Cardiac fibroblast (primary cell): ENCODE measurements at places on chromosomes 1 and 21.

- DNase-seq, result no peak
Measured at GRCh38 chr1:15124362-15125100, 29.0 kb upstream of the TMEM51 start.

DNA sequence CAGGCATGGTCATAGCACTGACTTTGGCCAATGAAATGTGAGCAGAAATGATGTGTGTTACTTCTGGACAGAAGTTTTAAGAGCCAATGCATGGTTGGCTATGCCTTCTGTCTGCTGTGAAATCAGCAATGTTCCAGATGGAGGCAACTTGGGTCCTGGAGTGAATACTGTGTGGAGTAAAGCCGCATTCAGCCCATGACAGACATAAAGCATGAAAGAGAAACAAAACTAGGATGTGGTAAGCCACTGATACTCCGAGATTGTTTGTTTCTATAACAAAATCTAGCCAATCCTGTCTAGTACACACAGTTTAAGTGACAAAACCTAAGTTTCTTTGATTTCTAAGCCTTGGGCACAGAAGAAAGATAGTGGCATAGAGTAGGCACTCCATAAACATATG lies 47.1 kb upstream of the ARHGAP29 start:
- DNase-seq, result no peak

DNA sequence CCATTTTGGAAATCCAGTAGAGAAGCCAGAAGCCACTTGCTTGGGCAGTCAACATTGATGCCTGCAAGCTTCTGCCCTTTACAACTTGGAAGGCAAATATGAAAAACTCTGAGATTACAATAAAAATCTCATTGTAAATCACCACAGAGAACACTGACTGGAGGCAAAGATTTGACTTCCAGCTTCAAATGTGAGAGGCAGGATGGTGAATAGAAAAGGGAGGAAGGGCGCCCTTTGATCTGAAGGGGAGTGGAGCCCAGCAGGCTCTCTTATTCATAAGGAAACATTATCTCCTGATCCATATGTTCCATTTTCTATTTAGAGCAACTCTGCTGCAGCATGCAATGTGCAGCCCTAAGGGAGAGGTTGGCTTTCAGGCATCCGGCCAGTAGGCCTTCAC lies 348.3 kb downstream of the AJAP1 start:
- DNase-seq, result no peak

DNA sequence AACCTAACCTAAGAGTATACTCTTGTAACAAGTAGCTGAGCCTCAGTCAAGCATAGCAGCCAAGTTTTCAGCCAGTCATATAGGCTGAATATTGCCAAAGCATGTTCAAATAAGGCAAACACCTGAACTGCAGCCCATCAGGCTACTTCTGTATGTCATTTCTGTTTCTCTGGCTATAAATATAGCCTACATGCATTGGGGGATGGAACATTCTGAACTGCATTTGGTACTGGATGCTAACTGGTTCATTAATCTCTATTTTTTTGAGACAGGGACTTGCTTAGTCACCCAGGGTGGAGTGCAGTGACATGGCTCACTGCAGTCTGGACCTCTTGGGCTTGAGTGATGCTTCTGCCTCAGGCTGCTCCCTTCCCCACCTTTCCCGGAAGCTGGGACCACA lies 37.3 kb downstream of the MAST2 start:
- DNase-seq, result peak; percentile 36

DNA sequence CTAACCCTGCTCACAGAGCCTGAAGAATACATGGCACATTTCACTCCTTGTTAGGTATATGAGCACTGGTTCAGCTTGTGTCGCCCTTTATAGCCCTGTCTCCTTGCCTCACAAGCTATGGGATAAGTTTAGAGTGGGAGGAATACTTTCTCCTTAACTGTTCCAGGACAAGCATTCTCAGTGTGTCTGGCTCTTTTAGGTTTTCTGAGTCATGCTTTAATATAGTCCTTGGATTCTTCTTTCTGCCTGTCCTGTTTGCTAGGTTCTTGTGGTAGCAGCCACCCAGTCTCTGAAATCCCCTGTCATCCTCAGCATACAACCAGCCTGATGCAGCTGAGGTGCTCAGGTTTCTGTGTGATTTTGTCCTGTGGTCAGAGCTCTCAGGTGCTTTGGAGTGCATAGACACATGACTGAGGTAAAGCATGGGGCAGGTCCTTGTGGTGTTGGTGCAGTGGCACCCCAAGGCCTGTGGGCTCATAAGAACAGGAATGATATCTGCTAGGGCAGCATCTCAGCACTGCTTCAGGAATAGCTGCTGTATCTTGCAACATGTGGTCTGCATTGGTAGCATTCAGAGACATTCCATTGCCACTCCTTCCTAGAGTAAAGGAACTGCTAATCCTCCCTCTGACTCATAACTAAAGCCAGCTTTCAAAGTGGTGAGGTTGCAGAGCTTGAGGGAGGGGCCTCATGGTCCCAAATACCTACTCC lies 14.2 kb upstream of the CASQ2 start:
- DNase-seq, result peak; percentile 58

DNA sequence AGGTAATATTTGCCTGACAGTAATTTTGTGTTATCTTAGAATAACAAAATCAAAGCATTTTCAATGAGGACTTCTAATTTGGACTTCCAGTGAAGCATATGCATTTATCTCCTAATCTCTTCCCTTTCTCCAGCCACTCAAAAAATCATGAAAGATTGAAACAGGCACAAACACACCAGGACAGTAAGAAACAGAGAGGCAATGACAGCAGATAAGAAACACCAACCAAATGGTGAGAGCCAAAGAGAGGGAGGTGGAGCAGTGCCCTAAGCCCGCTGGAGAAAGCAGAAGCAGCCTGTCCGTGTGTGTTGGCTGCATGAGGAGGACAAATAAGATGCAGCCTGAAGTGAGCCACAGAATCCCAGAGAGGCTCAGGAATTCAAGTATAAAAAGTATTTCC lies 39.0 kb downstream of the SLC44A3 start:
- DNase-seq, result no peak

- no peak for DNase-seq
Measured at GRCh38 chr1:9079988-9080704, 10.7 kb upstream of the SLC2A5 start.

DNA sequence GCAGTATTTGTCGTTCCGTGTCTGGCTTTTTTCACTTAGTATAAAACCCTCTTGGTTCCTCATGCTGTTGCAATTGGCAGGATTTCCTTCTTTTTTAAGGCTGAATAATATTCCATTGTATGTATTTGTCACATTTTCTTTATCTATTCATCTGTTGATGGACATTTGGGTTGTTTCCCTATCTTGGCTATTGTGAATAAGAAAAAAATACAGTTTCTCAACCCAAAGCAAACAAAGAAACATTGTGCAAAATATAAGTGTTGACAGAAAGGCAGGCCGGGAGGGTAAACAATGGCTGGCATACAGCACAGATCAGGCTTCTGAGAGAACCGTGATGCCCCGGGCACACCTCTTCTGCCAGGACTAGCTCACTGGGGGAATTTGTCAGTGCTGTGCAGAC lies 26.9 kb downstream of the NENF start:
- no peak for DNase-seq

GRCh38 chr1:213375002-213375401 lies 324.0 kb downstream of the RPS6KC1 start:
- DNase-seq, result no peak

GRCh38 chr21:14862794-14863720 lies 201.7 kb downstream of the NRIP1 start:
- peak; percentile 60 for DNase-seq

GRCh38 chr1:78620666-78621065 lies 418 bp downstream of the IFI44L start:
- no peak for DNase-seq

GRCh38 chr1:173355281-173356031 lies 121.7 kb upstream of the PRDX6 start:
- no peak for DNase-seq

- DNase-seq, result no peak
Measured at GRCh38 chr1:194544012-194544411, 1357.6 kb upstream of the B3GALT2 start.

- peak; percentile 49 for DNase-seq
Measured at GRCh38 chr1:27489501-27489972, 430 bp downstream of the WASF2 start.

- no peak for DNase-seq
Measured at GRCh38 chr1:216765346-216766300, 42.4 kb upstream of the ESRRG start.

GRCh38 chr1:210779269-210779668 lies 354.7 kb downstream of the KCNH1 start:
- no peak for DNase-seq

DNA sequence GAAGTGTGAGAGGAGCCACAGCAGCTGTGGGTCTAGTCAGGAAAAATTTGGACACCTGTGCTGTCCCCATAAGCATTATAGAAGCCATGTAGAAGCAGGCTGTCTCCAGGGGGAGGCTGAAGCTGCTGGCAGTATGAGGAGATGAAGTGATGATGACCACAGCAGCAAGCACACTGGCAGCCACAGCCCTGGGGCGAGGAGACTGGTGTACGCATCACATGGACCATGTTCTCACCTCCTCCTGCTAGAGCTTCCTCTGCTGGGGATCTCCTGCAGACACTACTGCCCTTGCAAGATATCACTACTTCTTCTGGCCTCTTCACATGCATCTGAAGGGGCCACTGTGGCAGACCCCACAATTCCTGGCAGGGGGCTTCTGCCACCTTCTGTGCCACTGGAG lies 33.8 kb upstream of the CREG1 start:
- DNase-seq, result no peak

DNA sequence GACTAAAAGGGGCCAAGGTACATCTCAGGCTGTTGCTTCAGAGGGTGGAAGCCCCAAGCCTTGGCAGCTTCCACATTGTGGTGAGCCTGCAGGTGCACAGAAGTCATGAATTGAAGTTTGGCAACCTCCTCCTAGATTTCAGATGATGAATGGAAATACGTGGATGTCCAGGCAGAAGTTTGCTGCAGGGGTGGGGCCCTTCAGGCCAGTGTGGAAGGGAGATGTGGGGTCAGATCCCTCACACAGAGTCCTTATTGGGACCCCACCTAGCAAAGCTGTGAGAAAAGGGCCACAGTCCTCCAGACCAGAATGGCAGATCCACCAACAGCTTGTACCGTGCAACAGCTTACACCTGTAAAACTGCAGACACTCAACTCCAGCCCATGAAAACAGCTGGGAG lies 67.4 kb upstream of the PTGS2 start:
- DNase-seq, result no peak

GRCh38 chr1:244164511-244164890 lies 113.4 kb downstream of the ZBTB18 start:
- no peak for DNase-seq

GRCh38 chr1:86596741-86597290 lies 49.9 kb downstream of the CLCA4 start:
- DNase-seq, result no peak

GRCh38 chr1:98030976-98031375 lies 110.1 kb upstream of the DPYD start:
- DNase-seq, result no peak

DNA sequence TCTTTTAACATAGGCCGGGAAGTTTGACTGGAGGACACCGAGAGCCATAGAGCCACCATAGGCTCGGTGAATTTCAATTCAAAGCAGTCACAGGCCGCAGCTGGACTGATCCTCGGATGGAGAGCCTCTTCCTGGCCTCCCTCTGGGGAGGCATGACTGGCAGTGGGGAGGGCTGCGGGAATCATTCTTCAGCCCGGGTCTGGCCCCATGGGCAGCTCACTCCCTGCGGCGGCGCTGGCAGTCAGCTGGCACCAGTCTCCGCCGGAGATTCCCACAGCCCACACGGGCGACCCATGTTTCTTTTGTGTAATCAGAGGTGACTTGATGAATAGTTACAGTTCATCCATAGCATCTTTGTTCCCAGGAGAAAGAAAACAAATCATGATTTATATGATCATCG lies 10.6 kb downstream of the ESPN start:
- no peak for DNase-seq

DNA sequence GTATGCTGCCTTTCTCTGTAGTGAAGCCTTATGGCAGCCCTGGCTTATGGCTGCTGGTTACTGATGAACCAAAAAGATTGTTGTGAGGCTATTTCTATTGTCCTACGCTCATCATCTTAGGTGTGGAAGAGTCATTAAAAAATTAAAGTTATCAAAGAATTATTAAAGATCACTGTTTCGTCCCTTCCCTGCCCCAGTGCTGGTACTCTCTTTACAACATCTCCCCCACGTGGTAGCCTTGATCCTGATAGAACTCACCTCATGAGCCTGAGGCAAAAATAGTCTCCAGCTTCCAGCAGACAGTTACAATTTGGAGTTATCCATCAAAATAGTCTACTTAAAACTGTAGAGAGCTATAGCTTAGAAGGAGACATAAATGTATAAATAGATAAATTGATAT lies 201.5 kb downstream of the S1PR1 start:
- peak; percentile 12 for DNase-seq

DNA sequence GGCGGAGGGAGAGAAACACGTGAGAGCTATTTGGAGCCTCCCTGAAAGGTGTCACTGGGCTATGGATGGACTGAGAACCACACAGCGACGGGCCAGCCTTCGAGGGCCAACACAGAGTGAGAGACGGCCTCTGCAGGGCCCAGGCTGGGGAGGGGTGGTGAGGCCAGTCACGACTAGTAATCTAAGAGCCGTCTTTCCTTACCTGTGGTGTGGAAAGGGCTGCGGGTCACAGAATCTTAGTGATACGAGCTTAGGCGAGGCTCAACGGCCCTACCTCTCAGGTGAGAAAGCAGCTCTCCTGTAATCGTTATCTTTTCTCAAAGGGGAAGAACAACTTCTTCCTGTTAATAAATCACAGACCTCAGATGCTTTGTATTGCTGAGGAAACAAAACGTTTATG lies 33.4 kb upstream of the COX20 start:
- DNase-seq, result no peak

- no peak for DNase-seq
Measured at GRCh38 chr21:25360593-25360992, 246.7 kb downstream of the MRPL39 start.

DNA sequence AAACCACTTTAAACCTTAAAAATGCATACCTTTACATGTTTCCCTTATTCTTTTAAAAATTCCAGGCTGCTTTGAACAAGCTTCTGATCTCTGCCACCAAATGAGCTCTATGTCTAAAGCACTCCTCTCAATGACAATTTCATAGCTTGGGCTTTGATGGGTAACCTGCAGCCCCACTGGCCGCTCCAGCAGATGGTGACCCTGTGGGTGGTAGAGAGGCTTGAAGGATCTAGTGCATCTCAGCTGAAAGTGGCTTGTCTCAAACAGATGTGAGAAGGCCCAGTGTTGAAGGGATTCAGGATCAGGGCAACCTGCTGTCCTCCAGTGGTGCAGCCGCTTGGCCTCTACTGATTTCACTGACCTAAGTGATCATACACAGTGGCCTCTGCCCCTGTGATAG lies 84.7 kb upstream of the IRF2BP2 start:
- DNase-seq, result no peak
